Stimulated activated CD4-positive, alpha-beta T cell treated with anti-CD3 and anti-CD28 coated beads, Interleukin-4, amount 100 ng/mL, for 48 hours (primary cell): ENCODE measurements at places on chromosomes 1 and 21.

DNA sequence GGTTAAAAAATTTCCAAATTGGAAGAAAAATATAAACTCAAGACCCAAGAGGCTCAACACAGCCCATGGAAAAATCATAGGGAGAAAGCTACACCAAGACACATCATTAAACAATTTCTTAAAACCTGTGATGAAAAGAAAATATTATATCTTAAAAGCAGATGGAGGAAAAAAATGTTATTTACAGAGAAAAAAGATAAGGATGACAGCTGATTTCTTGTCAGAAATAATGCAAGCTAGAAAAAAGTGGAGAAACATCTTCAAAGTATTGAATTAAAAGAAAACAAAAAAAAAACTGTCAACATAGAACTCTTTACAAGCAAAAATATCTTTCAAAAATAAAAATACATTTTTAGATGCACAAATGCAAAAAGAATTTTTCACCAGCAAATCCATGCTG, 930.5 kb downstream of the ADGRL2 start:
- DNase-seq: no peak

- no peak for DNase-seq
Observed at GRCh38 chr1:26010825-26011224, 10.8 kb upstream of the EXTL1 start.

GRCh38 chr21:38993561-38993960, 187.8 kb downstream of the ETS2 start:
- no peak for DNase-seq

DNA sequence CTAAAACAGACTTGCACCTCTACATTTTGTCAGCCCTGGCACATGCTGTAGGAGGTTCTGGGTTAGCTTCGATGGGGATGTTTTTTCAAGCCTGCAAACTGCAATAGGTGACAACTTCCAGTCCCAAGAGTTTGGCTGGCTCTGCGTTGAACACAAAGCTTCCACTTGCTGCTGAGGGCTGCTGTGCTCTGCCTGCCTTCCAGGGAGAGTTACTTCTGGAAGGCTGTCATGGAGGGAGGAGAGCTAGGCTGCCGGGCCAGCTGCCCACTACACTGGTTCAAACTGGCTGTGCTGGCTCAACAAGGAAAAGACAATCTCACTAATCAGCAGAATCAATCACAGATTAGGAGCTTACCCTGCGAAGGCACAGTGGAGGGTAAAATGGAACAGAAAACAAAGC, 46.7 kb upstream of the PPP2R5A start:
- DNase-seq: no peak

DNA sequence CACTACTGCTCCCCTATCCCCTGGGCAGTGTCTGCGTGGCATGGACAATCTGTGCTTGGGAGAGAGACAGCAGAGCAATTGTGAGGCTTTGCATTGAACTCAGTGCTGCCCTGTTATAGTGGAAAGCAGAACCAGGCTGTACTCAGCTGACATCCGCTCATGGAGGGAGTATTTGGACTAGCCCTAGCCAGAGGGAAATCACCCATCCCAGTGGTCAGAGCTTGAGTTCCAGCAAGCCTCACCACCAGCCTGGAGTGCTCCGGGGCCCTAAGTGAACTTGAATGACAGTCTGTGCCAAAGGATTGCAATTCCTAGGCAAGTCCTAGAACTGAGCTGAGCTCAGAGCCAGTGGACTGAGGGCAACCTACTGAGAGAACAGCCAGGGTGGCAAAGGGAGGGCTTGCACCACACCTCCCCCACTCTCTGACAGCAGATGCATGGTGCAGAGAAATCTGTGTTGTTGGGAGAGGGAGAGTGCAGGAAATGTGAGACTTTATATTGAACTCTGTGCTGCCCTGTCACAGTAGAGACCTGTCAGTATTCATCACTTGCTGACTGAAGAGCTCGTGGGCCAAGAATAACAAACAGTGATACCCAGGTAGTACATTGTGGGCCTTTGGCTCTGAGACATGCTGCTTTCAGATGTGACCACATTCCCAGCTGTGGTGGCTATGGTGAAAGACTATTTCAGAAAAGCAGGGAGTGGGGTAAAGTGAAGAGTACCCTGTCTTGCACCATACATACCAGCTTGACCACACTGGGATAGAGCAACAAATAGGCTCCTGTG, 107.7 kb upstream of the SLC5A9 start:
- DNase-seq: no peak

DNA sequence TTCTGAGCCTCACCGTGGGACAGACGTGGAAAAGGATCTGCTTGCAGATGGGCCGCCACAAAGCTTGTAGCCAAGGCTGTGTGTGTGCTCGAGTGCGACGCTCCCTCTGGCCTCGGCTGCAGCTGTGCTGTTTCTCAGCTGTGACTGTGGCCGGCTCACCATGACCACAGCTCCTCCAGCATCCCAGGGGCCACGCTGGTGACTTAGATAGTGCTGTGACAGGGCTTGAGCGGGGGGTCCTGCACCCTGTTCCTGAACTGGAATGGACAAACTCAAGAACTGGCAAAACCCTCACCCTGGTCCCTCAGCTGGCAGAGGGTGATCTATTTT, 17.4 kb upstream of the ACTRT2 start:
- no peak for DNase-seq

- DNase-seq: no peak
Observed at GRCh38 chr1:196152086-196152485, 456.2 kb downstream of the KCNT2 start.

GRCh38 chr1:17210176-17210575, 5.2 kb downstream of the PADI1 start:
- no peak for DNase-seq

- DNase-seq: no peak
Observed at GRCh38 chr1:63405987-63406386, 38.6 kb downstream of the ALG6 start.

GRCh38 chr1:12001249-12001917, 17.9 kb upstream of the MIIP start:
- peak; percentile 67 for DNase-seq

DNA sequence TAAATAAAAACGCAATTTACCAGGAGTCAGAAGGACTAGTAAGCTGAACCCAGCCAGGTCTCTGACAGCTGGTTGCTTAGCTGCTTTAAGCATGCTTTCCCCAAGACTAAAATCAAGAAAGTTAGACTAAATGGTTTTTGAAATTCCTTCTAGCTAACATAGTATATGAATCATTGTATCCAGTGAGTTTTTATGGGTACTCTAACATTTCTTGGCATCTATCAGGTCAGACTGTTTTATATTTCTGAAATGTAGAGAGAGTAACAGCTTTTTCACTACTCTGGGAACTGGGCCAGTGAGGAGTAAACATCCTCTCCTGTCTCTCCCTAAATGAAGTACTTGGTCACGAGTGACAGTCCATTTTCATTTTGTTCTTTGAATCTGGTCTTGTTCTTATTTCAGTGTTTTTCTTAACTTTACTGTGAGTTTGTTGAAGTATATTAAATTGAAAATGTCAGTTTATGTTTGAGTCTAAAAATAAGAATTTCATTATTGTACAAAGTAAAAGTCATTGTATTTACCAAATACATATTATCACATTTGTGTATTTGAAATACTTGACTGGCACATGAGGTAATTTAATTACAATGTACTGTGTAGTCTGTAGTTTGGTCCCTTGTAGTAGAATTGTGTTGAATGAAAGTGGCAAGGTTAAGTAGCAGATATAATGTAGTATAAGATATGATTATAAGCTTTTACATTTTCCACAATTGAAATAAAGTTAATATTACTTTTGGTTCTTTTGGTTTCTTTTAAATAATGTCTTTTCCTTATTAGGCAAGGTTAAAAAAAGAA, 47.6 kb downstream of the PKN2 start:
- no peak for DNase-seq

DNA sequence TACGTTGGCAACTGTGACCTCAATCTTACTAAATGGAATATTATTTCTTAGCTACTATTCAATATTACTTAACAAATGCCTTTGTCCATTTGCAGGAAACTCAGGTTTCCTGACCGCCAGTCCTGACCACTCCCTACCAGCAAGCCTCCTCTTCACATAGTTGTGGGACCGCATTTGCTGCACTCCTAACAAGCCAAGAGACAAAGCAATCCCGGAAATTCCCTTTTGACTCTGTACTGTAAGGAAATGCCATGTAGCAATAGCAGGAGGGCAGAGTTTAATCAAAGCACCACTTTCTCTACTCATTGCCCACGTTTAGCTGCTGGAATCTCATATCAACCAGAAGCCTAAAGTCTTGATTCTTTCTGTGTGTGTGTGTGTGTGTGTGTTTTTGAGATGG, 28.1 kb upstream of the ACBD6 start:
- DNase-seq: no peak
